Amniotic stem cell (primary cell): ENCODE measurements at places on chromosomes 2 and 18.
A peak's percentile ranks its signal among the peaks of the same experiment; 100 is the strongest.

GRCh38 chr18:77105028-77105427 lies 27.6 kb downstream of the MBP start:
- DNase-seq: no peak

GRCh38 chr2:159045545-159046454 lies 77.4 kb downstream of the TANC1 start:
- no peak for DNase-seq

GRCh38 chr2:71467180-71467815 lies 13.9 kb downstream of the DYSF start:
- DNase-seq: no peak

- DNase-seq: no peak
These were observed 13.8 kb upstream of the SERTAD2 start for GRCh38 chr2:64667535-64667934.

GRCh38 chr2:14632133-14632936 lies at the start of gene LRATD1:
TSS of gene LRATD1 (plus strand) at chr2:14632717. CDS start at chr2:14633980, 1,263 bp downstream.
- DNase-seq: peak; percentile 32

DNA sequence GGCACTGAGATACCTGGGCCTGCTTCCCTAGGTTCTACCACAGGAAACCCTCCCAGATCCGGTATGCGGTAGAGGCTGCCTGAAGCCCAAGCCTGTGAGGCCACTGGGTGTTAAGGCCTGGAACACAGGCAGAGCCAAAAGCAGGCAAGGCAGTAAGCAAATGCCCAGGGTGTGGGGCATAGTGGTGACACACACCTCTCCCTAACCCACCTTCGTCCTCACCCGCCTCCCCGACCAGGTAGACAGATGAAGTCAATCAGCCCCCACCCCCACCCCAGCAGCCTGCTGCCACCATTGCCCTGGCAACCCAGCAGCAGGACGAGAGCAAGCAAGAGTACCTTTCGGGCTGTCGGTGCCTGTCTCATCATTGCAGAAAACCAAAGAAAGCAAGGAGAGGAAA lies 6.1 kb downstream of the DCTN1 start:
- no peak for DNase-seq

DNA sequence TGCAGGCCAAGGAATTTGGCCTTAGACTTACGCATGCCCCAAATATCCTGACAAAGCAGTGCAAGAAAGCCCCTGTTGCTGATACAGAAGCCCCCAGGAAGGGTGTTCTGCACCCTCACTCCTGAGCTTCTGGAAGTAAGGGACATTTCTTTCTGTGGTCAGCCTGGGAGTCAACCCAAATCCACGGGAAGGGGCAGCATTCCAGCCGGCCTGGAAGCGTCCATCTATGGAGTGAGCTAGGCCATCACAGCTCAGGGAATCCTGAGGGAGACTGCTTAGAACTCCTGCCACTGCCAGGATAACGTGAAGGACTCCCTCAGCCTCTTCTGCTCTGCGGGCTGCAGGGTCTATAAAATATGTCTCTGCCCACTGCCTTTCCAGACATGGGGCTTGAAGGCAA lies 173.9 kb downstream of the ANAPC1 start:
- no peak for DNase-seq

DNA sequence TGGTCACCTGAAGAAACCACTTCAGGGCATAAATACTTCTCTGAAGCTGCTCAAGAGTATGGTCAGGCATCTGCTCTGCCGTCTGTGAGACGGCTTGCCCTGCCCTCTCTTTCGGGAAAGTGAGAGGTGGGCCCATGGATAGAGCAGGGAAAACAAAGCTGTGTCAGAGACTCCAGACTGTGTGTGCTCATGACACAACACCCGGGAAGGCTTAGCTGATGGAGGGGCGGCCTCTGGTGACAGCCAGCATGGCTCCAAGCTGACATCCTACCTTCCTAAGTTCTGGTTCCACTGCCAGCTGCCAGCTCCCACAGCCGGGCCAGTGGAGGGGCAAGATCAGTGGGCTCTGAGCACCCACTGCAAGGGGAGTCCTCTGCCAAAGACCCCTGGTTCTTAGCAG lies 215.3 kb downstream of the ANKRD30B start:
- DNase-seq: no peak

- no peak for DNase-seq
These were observed 991.5 kb upstream of the FANCL start for GRCh38 chr2:59232394-59233165.

DNA sequence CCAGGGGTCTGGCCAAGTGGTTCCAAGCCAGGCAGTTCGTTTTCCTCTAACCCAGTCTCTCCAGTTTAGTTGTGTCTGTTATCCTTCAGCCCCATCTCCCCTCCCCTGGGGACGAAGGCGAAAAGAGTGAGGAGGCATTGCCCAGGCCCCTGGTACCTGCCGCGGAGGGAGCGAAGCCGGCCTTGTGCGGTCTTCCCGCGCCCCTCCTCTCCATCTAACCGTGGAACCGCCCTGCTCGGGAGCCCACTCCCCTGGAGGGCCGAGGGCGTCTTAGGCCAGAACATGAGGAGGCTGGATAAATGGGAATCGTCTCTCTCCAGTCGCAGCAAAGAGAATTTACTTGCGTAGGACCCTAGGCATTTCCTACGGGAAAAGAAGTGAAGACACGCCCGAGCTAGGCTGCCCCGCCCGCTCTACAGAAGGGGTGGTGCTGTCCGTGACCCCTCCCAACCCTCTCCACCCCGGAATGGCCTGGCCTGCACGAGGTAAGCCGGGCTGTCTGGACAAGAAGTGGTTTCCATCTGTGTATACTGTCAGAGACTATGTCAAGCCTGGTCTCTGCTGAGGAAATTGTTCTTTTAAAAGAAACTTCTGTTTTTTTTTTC lies 156.2 kb downstream of the MIB1 start:
- DNase-seq: no peak

DNA sequence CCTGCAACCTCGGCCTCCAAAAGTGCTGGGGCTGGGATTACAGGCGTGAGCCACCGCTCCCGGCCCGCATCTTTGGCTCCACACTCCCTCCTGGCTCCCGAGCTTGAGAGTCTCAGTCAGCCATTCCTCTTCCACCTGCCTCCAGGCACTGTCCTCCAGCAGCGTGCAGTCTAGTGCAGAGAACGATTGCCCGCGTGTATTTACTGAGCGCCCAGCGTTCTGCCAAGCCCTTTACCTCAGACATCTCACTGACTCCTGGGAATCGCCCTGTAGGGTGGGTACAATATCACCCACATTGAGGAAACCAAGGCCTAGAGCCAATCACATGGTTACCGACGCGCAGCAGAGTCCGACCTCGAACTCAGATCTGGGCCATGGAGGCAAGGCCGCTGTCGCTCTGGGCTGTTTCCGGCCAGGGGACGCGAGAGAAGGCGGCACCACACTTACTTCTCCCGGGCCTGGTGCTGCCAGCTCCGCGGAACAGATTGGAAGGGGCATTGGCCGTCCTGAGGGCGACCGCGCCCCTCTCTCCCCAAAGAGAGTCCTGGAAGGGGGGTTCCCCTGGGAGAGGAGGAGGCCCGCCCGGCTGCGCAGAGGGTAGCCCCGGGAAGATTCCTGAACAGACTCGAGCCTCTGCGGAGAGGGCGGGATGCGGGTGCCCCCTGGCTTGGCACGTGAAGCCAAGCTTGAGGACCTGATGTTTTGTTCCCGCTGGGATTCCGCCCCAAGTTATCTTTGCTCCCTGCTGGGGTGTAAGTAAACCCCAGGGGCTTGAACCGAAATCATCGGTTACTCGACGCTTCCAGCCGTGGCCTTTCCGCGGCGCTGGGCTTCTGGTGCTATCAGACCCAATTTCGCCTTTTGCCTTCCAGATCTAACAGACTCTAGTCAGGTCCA lies 5.2 kb upstream of the DLX2 start:
- no peak for DNase-seq

GRCh38 chr2:237870754-237871651 lies 11.6 kb downstream of the RAMP1 start:
- no peak for DNase-seq

DNA sequence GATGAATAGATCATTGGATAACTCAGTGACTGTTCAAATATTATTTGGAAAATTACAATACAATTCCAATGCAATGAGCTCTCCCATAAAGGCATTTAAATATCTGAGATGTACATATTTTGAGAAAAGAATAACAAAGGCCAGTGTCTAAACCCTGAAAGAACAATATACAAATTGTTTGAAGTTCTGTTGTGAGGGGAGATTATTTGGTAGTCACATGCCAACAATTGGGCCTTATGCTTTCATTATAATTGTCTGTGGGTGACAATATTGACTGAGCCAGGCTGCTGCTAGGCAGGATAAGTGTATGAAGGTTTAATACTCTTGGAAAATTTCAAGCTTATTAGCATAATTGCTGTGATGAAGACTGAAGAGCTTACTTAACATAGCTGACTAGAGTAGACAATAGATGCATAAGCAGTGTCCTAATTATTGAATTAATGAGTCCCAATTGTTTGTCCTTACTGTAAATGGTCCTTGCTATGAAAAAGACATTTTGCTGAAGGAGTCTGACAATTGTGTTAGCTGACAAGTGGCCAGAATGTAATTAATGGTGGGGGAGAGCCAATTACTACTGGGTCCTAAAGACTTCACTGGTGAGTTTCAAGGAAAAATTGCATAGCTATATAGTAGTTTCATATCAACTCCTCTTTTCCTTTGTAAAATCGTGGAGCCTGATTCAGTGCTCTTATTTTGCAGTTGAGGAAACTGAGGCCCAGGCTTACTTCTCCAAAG lies 5.0 kb upstream of the SMAD2 start:
- DNase-seq: no peak

DNA sequence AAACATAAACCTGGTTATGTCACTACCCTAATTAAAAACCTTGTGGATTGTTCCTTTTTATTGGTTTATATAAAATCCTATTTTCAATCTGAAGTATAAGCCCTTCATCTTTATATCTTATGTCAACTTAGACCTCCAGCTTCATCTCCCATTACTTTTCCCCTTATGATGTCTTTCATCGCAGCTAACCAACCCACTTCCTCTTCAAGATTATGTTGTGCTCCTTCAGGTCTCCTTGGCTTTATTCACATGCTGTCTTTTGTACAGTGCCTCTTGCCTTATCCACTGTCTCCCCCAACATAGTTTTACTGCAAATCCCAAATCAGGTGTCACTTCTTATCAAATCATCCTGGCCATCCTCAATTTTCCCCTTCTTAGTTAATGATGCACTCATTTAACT lies 25.9 kb downstream of the MBD5 start:
- DNase-seq: no peak

DNA sequence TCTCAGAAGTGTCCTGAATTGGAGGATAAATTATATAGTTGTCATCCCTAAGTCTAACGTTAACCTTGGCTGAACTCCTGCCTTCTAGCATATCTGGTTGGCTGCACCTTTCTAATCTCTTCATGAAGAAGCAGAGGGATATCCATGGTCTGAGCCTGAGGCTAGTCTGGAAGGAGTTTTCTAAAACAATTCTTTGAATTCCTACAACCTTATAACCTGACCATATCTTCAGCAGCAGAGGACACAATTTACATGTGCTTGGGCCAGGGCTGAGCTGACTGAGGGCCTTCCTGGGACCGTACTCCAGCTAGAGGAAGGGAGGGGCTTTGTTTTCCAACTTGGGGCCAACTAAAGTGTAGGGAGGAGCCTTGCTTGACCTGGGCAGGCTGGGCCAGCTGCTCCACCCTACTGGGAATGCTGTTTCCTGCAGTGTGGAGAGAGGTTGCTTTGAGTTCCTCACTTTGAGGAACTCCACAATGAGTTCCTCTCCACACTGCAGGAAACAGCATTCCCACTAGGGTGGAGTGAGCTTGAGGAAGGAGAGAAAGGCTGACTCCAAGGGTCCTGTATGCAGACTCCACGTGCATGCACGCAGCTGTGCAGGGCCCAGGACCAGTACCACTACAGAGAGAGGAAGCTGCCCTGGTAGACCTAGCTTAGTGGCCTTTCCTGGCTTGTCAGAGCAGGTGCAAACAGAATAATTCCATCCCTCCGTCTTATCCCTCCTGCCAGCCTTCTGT lies 19.6 kb downstream of the CEP68 start:
- no peak for DNase-seq

DNA sequence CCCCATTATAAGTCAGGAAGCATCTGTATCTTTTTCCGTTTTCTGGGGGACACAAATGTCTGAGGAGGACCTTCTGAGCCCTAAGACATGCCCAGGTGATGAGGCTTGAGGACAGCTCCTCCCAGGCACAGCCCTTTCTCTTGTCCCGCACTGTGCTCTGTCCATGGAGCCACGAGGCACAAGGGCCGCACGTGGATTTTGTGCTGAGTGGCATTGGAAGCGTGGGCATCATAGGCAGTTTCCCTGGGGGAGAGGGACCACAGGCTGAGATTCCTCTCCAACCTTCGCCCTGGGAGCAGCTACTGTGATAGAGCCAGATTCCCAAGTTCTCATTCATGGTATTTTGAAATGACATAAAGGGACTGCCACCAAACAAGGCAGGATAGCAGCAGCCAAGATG lies 139.9 kb downstream of the SH3RF3 start:
- no peak for DNase-seq

DNA sequence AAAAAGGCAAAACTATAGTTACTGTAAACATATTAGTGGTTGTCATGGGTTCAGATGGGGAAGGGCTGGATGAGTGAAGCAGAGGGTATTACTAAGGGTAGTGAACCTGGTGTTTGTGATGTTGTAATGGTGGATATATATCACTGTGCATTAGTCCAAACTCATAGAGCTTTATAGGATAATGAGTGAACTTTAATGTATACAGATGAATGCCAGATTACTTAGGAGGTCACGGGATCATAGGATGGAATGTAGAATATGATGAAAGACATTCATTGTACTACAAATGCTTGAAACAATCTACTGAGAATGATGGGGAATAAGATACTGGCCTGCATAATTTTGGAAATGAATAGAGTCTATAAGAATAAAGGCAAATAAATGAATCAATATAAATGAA lies 226.7 kb upstream of the ZNF804A start:
- DNase-seq: no peak

GRCh38 chr2:176178038-176178756 lies 10.3 kb upstream of the HOXD1 start:
- no peak for DNase-seq

DNA sequence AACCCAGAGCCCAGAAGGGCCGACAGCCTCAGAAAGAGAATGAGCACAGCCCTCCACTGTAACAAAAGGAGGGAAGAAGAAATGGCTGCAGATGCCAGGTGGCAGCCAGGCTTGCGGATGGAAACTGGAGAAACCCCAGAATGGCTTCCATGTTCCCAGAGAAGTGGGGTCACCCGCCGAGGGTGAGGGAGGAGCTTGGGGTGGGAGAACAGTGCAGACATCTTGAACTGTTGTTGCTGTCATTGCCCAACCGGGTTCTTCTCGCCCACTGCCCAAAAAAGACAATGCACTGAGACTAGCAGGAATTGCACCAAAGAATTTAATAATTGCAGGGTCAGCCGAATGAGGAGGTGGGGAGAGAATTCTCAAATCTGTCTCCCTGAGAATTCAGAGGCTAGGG lies 223.2 kb upstream of the RAB6C start:
- no peak for DNase-seq

GRCh38 chr18:568731-569130 lies 11.4 kb upstream of the CETN1 start:
- no peak for DNase-seq

- DNase-seq: no peak
These were observed 17.5 kb downstream of the SERTAD2 start for GRCh38 chr2:64635976-64636911.

DNA sequence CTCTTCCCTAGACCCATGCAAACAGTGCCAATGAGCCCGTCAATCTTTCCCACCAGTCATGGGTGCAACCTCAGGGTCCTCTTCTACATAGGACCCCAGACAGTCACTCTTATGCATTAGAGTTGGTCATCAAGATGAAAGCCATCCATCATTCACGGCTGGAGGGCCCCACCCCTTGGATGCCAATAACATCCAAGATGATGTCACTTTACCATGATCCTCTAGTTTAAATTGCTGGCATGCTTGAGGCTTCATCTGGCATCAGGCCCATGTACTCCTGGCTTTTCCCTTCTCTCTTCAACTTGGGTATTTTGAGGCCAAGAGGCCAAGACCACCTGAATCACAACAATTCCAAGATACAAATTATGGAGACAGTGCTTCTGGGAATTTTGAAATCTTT lies 91.1 kb upstream of the MAPK4 start:
- no peak for DNase-seq
